Endodermal cell (in vitro differentiated cells): ENCODE measurements at places on chromosomes 2 and 18.

DNA sequence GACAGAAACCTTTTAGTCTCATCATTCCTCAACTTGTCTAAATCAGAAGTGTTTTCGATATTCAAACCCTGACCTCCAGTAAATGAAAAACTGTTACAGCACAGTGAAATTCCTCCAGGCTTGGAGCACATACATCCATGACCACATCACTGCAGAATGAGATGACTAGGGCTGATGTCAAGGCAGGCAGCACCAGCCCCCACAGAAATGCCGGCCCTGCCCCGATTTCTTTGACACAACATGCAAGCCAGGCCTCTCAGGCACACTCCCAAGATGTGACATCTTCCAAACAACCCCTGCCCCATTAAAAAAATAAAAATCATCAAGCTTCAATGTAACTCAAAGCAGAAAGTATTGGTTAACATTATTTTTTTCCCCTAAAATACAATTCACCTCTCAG is 103.3 kb downstream of the CTAGE1 start:
- H3K36me3 ChIP-seq, result no peaks in the 10 kb centered on the region
- no peak overlapping the region for H3K27ac ChIP-seq
- no peaks in the 10 kb centered on the region for H3K4me1 ChIP-seq
- H3K27me3 ChIP-seq, result no peaks in the 10 kb centered on the region

- no peaks in the 10 kb centered on the region for H3K36me3 ChIP-seq
- no peak overlapping the region for H3K4me3 ChIP-seq
- no peaks in the 10 kb centered on the region for H3K4me1 ChIP-seq
- DNase-seq, result no peak
- peak overlapping the region; percentile 21 for H3K27ac ChIP-seq
These were observed 287.5 kb downstream of the TCF4 start for GRCh38 chr18:55300421-55300935.

DNA sequence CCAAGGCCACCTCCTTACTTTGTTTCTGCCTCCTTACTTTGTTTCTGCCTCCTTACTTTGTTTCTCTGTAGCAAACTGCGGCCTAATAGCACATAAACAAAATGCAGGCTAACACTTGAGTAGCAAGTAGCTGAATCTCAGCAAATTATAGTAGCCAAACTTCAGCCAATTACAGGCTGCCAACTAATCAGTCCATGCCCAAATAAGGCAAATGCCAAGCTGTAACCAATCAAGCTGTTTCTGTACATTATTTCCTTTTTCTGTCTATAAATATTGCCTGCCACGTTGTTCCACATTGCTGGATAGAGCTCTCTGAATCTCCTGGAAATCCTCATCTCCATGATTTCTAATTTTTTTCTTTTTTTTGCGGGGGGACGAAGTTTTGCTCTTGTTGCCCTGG is 28.7 kb upstream of the FRZB start:
- no peak for DNase-seq
- H3K4me3 ChIP-seq, result no peak overlapping the region
- H3K36me3 ChIP-seq, result no peaks in the 10 kb centered on the region
- no peaks in the 10 kb centered on the region for H3K4me1 ChIP-seq
- H3K27me3 ChIP-seq, result no peaks in the 10 kb centered on the region

DNA sequence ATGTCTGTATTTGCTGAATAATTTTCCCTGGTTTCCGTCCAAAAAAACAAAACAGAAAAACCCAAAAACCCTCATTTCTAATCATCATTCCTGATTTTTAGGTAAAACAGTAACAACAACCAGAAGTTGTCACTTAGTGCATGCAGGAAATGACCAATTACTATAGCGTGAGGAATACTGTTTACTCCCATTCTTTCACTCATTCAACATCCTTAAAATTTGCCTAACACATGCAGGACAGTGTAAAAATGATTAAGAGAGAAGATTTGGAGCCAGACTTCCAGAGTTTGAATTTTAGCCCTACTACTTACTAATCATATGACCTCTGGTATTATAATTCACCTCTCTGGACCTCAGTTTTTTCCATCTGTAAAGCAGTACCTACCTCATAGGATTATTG is 83.1 kb downstream of the FIGN start:
- H3K27me3 ChIP-seq, result no peaks in the 10 kb centered on the region
- no peak overlapping the region for H3K4me3 ChIP-seq
- no peaks in the 10 kb centered on the region for H3K4me1 ChIP-seq
- no peak for DNase-seq
- no peaks in the 10 kb centered on the region for H3K36me3 ChIP-seq

- H3K27me3 ChIP-seq, result no peaks in the 10 kb centered on the region
- H3K4me3 ChIP-seq, result peak overlapping the region; percentile 31
- H3K36me3 ChIP-seq, result no peaks in the 10 kb centered on the region
- peaks cover 5% of the 10 kb centered on the region for H3K4me1 ChIP-seq
These were observed 272.0 kb downstream of the LNPK start for GRCh38 chr2:175730050-175730449.

DNA sequence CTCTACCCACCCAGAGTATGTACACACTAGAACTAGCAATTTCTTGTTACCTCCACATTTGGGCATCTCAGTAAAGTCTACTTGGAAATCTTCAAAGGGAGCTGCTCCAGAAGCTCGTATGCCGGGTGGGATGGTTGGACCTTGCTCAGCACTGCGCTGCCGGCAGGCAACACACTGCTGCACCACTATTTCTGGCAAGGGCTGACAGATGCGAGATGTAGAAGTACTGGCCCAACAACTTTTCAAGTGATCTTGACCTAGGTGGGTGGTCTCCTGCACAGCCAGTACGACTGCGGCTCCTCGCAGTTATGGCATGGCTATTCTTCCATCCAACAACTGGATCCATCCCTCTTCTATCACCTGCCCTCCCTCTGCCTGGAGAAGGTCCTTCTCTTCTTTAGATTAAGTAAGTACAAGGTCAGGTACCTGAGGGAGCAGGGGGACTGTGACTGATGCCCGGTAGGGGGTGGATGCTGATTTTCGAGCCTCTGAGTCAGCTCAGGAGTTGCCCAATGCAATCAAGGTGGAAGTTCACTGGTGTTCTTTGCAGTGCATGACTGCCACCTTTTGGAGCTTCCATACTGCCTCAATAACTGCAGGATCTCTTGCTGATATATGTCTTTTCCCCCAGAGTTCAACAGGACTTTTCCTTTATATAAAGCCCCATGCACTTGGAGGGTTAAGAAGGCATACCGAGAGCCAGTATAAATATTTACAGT is 100.4 kb upstream of the SLC1A4 start:
- no peak overlapping the region for H3K27ac ChIP-seq
- H3K4me3 ChIP-seq, result no peak overlapping the region
- no peaks in the 10 kb centered on the region for H3K27me3 ChIP-seq
- H3K36me3 ChIP-seq, result no peaks in the 10 kb centered on the region
- no peaks in the 10 kb centered on the region for H3K4me1 ChIP-seq

DNA sequence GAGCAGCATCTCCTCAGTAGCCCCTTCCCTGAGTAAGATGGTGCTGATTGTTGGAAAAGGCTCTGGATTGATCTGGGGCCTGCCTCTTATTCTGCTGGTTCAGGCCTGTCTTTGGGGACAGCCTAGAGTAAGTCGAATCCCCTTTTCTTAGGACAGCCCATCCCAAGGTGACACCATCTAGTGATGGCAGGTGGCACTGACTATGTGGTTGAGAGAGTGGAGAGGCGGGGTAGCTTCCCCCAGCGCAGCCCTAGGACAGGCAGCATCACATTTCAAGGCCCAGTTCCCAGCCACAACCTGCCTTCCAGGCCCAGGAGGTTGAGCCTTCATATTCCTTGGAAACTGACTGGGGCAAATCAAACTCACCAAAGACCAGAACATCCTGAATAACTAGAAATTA is 69.1 kb upstream of the B3GNT7 start:
- H3K27me3 ChIP-seq, result no peaks in the 10 kb centered on the region
- peak; percentile 64 for DNase-seq
- H3K4me3 ChIP-seq, result no peak overlapping the region
- peaks cover 7% of the 10 kb centered on the region for H3K4me1 ChIP-seq

DNA sequence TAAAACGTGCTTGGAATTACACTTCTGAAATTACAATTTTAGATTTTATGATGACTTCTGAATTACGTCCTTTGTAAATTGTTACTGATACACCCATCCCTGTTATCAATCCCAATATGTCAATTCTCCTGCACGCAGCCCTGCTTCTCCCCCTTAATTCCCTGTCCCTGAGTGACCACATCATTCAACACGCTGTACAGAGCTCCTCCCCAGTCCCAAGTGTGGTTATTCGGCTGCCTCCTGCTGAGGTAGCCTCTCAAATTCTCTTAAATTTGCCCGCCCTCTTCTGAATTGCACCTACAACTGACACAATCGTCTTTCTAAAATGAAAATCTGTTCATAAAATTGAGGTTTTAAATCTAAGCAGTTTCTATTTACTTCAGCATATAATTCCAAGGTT is 10.1 kb downstream of the SERPINB8 start:
- H3K4me3 ChIP-seq, result no peak overlapping the region
- no peaks in the 10 kb centered on the region for H3K36me3 ChIP-seq
- DNase-seq, result no peak
- H3K4me1 ChIP-seq, result no peaks in the 10 kb centered on the region
- no peak overlapping the region for H3K27ac ChIP-seq
- H3K27me3 ChIP-seq, result no peaks in the 10 kb centered on the region

GRCh38 chr2:73640946-73641766 is 1.1 kb downstream of the NAT8 start:
- no peak overlapping the region for H3K4me3 ChIP-seq
- DNase-seq, result no peak
- no peak overlapping the region for H3K27ac ChIP-seq
- H3K4me1 ChIP-seq, result no peaks in the 10 kb centered on the region

DNA sequence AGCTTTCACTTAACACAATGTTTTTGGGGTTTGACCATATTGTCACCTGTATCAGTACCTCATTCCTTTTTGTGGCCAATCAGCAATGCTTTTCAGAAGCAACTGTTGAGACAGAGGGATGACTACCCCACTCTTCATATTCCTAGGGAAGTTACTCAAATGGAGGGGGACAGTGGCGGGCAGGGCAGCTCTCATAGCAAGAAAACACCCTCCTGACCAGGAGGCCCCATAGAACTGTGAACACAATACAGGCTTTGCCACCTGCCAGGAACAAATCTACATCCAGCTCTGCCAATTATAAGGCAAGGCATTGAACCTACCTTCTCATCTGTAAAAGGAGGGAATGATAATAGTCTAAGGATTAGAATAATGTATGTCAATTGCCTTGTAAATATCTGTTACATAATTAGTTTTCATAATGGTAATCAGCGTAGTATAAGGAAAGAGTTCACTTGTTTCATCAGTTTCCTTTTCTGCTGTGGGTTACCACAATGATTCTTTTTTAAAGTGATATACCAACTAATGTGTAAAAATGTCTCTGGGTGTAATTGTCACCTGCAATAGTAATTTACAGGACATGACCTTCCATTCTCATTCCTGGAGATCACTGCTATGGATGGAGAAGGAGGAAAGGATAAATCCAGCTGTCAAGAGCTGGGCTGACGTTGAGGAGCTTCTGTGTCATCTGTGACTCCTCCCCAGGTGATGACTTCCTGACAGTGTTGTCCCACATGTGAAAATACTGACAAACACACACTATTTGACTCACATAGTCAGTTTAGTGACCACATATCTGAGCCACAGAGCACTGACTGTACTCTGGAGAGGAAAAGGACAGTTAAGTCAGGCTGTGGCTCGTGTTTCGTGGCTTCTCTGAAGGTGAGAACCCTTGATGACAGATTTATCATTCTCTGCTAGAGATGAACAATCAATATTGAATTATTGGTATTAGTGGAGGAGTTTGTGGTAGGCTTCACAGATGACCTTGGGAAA is 13.5 kb downstream of the ALPK2 start:
- H3K27ac ChIP-seq, result no peak overlapping the region
- no peaks in the 10 kb centered on the region for H3K27me3 ChIP-seq
- peaks cover 5% of the 10 kb centered on the region for H3K4me1 ChIP-seq

GRCh38 chr18:72155327-72155726 is 388.8 kb downstream of the CBLN2 start:
- no peak overlapping the region for H3K27ac ChIP-seq
- no peak overlapping the region for H3K4me3 ChIP-seq
- H3K27me3 ChIP-seq, result no peaks in the 10 kb centered on the region

GRCh38 chr2:55063713-55064323 is 13.6 kb upstream of the RTN4 start:
- no peak overlapping the region for H3K4me3 ChIP-seq
- DNase-seq, result no peak
- no peaks in the 10 kb centered on the region for H3K36me3 ChIP-seq
- H3K4me1 ChIP-seq, result no peaks in the 10 kb centered on the region
- H3K27me3 ChIP-seq, result no peaks in the 10 kb centered on the region

GRCh38 chr2:157809212-157809611 is 66.9 kb downstream of the ACVR1 start:
- DNase-seq, result no peak
- H3K27me3 ChIP-seq, result no peaks in the 10 kb centered on the region
- H3K36me3 ChIP-seq, result peaks cover 11% of the 10 kb centered on the region
- no peak overlapping the region for H3K27ac ChIP-seq
- no peak overlapping the region for H3K4me3 ChIP-seq

DNA sequence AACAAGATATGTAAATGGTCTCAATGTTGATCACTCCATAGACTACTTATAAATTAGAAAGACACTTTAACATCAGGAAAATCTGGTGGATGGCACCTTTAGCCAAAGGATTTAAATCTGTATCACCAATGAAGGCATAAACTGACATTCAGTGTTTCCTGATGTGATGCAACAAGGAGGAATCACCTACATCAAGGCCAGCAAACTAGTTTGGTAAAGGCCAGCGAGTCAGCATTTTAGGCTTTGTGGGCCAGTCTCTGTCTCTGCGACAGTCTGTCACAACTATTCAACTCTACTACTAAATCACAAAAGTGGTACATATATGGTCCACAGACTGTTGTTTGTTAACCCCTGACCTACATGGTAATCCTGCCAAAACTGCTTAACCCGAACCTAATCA is 33.3 kb downstream of the C2orf76 start:
- no peak for DNase-seq
- no peak overlapping the region for H3K27ac ChIP-seq
- peaks cover under 1% of the 10 kb centered on the region for H3K4me1 ChIP-seq
- no peak overlapping the region for H3K4me3 ChIP-seq
- H3K36me3 ChIP-seq, result no peaks in the 10 kb centered on the region
- no peaks in the 10 kb centered on the region for H3K27me3 ChIP-seq

- no peak overlapping the region for H3K4me3 ChIP-seq
- no peak for DNase-seq
- no peaks in the 10 kb centered on the region for H3K4me1 ChIP-seq
- H3K36me3 ChIP-seq, result no peaks in the 10 kb centered on the region
- no peak overlapping the region for H3K27ac ChIP-seq
These were observed 2.9 kb upstream of the CTAGE1 start for GRCh38 chr18:22420652-22421051.

DNA sequence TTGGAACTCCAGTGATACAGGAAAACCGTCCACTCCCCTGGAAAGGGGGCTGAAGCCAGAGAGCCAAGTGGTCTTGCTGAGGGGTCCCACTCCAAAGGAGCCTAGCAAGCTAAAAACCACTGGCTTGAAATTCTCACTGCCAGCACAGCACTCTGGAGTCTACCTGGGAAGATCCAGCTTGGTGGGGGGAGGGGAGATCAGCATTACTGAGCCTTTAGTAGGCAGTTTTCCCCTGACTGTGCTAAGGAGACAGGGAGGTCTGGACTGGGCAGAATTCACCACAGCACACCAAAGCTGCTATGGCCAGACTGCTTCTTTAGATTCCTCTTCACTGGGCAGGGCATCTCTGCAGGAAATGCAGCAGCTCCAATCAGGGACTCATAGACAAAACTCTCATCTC is 510.7 kb upstream of the LRRTM1 start:
- no peaks in the 10 kb centered on the region for H3K4me1 ChIP-seq
- DNase-seq, result peak; percentile 46
- no peak overlapping the region for H3K4me3 ChIP-seq
- no peaks in the 10 kb centered on the region for H3K36me3 ChIP-seq
- no peaks in the 10 kb centered on the region for H3K27me3 ChIP-seq

GRCh38 chr2:198053148-198053547 is 248.8 kb downstream of the PLCL1 start:
- no peaks in the 10 kb centered on the region for H3K36me3 ChIP-seq
- no peak for DNase-seq
- no peaks in the 10 kb centered on the region for H3K4me1 ChIP-seq
- no peak overlapping the region for H3K4me3 ChIP-seq
- H3K27me3 ChIP-seq, result no peaks in the 10 kb centered on the region
